Activated T-helper 9 cell treated with anti-CD3 and anti-CD28 coated beads, Interleukin-2, amount 50 U/mL, for 16 hours (primary cell): ENCODE measurements at places on chromosomes 2 and 18.

GRCh38 chr2:182824767-182825158, 41.7 kb downstream of the FRZB start:
- DNase-seq, result no peak

- DNase-seq, result no peak
These were observed 74.4 kb upstream of the SOX11 start for GRCh38 chr2:5617796-5618195.

GRCh38 chr18:43486462-43486861, 209.2 kb upstream of the SYT4 start:
- no peak for DNase-seq

- DNase-seq, result no peak
These were observed 522.2 kb downstream of the PIK3C3 start for GRCh38 chr18:42477267-42477666.

GRCh38 chr2:75079575-75079974, 119.7 kb downstream of the TACR1 start:
- no peak for DNase-seq

DNA sequence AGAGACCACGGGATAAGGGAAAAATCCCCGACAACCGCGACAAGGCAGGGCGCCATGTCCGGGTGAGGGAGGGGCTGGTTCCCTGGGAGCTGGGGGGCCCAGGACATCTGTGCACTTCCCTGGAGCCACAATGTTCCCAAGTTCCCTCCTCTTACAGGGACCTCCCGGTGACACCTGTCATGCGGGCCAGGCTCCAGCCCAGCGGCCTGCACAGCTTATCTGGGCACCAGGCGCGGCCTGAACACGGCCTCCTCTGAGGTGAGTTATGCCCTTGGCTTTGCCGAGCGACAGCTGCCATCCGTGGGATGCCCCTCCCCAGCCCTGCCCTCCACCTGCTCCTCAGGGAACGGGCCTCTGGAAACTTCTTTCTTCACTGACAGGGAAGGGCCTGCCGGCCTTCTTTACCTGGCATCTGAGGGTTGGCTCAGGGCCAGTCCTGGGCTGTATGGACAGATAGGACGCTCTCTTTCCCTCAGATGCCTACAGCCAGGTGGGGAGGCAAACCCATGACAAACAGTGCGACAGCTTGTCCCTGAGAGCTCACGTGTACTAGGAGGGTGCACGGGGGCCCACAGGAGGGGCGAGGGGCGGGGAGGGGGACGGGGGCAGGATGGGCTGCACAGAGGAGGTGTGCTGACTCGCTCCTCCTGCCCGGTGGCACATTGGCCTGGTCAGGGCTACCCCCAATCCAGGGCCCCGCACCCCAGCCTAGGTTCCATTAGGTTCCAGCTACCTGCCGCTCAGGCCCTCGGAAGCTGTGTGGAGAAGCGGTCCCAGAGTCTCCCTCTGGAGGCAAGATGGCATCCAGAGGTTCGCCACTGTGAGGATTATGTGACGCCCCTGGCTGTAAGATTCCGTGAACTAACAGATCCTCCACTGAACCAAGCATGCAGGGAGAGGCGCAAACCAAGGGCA, 34.9 kb upstream of the HPCAL1 start:
- no peak for DNase-seq

GRCh38 chr18:6994056-6994770, 123.4 kb downstream of the LAMA1 start:
- no peak for DNase-seq

GRCh38 chr2:160928854-160929301, 231.3 kb upstream of the TANK start:
- DNase-seq, result no peak

GRCh38 chr2:203583084-203583695, 48.1 kb upstream of the RAPH1 start:
- DNase-seq, result no peak

DNA sequence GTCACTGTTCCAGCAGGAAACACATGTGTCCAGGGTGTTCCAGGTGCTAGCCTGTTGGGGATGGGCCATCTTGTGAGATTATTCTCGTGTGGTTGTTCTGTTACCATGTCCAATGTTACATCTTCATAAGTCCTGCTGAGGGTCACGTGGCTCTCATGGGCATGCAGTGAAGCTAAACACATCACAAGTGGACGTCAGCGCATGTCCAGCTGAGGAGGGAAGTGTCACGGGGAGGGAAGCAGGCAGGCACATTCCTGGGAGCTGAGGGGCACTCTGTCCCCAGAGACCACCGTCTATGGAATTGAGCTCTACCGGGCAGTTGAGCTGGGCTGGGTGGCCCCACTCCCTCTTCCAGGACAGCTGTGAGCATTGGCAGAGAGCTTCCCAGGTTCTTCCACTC, 155.3 kb upstream of the TWIST2 start:
- DNase-seq, result no peak

- DNase-seq, result no peak
These were observed 57.1 kb upstream of the OTOS start for GRCh38 chr2:240197462-240198139.

DNA sequence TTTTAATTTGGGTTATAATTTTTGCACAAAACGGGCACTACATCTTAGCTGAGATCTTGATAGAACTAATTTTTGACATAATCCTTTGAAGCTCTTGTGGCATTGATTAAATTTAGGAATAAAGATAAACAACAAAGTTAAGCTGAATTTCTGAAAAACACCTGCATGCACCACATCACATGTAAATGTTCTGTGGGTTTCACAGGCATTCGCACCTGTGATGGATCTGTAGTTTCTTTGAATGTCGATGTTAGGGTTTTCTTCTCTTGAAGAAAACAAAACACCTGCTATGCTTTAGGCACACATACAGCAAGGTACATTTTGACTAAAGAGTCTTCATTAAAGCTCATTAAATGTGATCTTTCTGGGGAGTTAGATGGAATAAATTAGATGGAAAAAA, 60.3 kb downstream of the RPIA start:
- no peak for DNase-seq
